Activated effector memory CD4-positive, alpha-beta T cell treated with Interleukin-2 at 50 U/mL for 16 hours (primary cell): ENCODE measurements at places on chromosomes 11 and 22.

- DNase-seq, result no peak
Measured at GRCh38 chr11:60767388-60767811, 10.7 kb downstream of the MS4A15 start.

DNA sequence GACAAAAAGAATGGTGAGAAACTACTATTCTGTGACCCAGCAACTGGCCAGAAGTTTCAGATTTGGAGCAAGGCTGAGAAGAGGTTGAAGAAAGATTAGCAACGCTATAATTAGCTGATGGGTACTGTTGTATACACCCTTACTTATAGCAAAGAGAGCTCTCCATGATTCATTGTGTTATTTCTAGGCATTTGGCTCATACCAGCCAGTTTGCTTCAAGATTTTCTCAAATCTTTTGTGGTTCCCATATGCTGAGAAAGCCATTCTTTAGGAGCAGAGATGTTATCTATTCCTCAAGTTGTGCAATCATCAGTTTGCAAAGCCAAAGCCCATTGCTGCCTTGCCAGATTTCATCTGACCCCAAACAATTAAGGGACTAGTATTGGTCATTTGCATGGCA, 179.4 kb downstream of the ETS1 start:
- no peak for DNase-seq

- no peak for DNase-seq
Measured at GRCh38 chr22:41308544-41308947, 7.2 kb downstream of the ZC3H7B start.

GRCh38 chr11:70290361-70291065, 20.0 kb downstream of the PPFIA1 start:
- DNase-seq, result no peak

- DNase-seq, result no peak
Measured at GRCh38 chr22:21718499-21718898, 17.1 kb downstream of the YPEL1 start.

DNA sequence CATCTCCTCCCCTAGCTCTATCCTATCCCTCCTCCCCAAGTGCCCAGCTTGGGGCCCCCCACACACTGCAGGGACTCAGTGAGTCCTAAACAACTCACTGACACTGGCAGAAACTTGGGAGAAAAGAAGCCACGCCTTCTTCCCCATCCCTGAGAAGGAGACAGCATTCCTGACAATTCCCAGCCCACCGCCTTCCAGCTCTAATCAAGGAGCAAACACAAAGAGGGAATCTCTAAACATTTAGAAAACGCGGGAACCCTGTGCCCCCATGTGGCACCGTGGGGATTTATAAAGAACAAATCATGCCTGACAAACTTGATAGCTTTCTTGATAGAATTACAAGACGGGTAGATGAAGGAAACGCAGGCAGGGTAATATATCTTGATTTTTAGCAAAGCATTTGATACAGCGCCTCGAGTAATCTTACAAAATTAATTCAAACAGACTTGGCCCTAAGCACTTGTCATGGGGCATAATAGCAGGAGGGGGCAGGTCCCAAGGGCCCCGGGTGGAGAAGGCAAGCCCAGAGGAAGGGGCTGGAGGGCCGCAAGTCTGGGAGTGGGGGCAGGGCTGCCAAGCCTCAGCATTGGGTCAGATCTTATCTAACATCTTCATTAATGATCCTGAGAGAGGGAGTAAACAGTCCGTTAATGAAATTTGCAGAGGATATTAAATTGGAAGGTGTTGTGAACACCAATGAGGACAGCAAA, 4.5 kb downstream of the CHST1 start:
- no peak for DNase-seq

GRCh38 chr22:17476838-17477237, 86.5 kb upstream of the SLC25A18 start:
- DNase-seq, result no peak

- no peak for DNase-seq
Measured at GRCh38 chr11:71425860-71426259, 22.3 kb downstream of the DHCR7 start.
